ENCODE measurements at places on chromosomes 16 and 17. TPM values are rescaled to one million over a fixed set of nuclear protein-coding genes. Genes with fewer than 3 reads are reported as not detected.

The ESRP2 gene
- total RNA-seq: 62.6 TPM

The SLC5A11 gene
- 0.10 TPM for total RNA-seq

The TEX14 gene
- 0.47 TPM for total RNA-seq

The PRAC1 gene
- total RNA-seq: not detected

The COQ7 gene
- 16.4 TPM for total RNA-seq

DNA sequence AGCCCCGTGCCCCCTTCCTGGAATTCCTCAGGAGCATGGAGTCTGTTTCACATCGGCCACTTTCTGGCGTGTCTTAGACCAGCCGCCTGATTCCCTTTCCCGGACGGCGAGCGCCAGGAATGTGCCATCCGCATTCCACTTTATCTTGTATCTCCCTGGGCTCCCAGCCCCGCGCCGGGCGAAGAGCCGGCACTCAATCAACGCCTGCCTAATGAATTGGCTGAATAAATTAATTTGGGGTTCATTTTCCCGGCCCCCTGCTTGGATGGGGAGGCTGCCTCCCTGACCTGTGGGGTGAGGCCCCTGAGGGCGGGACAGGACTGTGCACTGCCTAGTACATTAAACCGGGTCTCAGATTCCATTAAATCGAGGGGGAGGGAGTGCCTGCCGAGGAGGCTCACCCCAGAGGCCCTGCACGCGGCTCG lies 282.3 kb upstream of the TNRC6C start:
- no peaks in the 10 kb centered on the region for H3K27me3 ChIP-seq
- no peak overlapping the region for H3K4me3 ChIP-seq
- no peak overlapping the region for H3K27ac ChIP-seq
- DNase-seq: no peak
- no peaks in the 10 kb centered on the region for H3K36me3 ChIP-seq

GRCh38 chr16:49747654-49748053 lies 108.3 kb downstream of the ZNF423 start:
- no peak for DNase-seq
- H3K4me1 ChIP-seq: no peaks in the 10 kb centered on the region
- no peak overlapping the region for H3K4me3 ChIP-seq

DNA sequence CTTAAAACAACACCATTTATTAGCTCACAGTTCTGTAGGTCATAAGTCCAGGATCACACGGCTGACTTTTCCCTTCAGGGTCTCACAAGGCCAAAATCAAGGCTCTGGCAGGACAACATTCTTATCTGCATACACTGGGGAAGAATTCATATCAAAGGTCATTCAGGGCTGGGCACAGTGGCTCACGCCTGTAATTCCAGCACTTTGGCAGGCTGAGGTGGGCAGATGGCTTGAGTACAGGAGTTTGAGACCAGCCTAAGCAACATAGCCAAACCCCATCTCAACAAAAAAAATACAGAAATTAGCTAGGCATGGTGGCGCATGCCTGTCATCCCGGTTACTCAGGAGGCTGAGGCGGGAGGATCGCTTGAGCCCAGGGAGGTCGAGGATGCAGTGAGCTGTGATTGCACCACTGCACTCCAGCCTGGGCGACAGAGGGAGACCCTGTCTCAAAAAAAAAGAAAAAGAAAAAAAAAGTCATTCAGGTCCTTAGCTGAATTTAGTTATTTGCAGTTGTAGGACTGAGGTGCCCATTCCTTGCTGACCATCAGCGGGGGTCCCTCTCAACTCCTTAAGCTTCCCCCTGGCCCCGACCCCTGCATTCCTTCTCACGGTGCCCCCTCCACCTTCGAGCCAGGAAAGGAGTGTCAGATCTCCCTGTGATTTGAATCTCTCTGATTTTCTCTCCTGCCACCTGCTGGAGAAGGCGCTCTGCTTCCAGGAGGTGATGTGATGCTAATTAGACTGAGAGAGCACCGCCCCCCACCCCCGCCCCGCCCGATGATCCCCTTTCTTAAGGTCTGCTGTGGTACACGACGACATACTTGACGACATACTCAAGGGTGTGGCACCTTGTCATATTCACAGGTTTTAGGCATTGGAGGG lies 91.8 kb upstream of the CLEC18A start:
- no peak overlapping the region for H3K4me3 ChIP-seq
- no peak for DNase-seq
- H3K36me3 ChIP-seq: peaks cover 15% of the 10 kb centered on the region

DNA sequence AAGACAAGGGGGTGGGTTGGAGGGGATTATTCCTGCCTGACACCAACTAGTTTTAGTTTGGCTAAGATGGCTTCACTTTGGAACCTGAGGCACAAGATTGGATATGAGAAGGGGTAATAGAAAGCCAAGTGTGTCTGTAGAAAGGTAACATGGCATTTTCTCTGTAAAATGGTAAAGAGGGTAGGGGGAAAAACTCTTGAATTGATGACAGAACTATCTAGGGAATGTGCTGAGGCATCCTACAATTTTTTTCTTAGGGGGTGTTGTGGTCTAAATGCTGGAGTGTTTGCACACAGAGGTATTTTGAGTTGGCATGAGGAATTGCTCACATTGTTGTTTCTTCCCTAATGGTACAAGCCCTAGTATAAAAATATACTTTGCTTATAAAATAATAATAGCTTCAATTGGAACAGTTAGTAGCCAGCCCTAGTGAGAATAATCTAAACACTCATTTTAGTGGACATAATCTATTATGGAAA lies 25.8 kb downstream of the YPEL2 start:
- DNase-seq: no peak
- no peak overlapping the region for H3K4me3 ChIP-seq
- H3K27me3 ChIP-seq: no peaks in the 10 kb centered on the region
- H3K4me1 ChIP-seq: no peaks in the 10 kb centered on the region

DNA sequence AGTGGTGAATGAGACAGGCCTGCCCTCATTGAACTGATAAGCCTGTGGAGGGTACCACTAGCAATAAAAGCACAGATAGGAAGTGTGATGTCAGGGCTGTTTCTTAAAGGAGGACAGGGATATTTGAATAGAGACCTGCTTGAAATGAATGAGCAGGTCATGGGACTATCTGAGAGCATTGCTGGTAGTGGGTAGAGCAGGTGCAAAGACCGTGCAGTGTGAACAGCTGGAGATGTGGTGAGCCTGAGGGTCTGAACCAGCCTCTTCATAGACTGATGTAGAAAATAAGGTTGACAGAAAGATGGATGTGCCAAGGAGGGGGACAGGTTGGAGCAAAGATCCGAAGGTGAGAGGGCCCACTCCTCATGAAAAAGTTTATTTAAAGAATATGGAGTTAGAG lies 2.4 kb downstream of the NUP93 start:
- DNase-seq: no peak
- H3K36me3 ChIP-seq: no peaks in the 10 kb centered on the region
- no peak overlapping the region for H3K27ac ChIP-seq
- no peaks in the 10 kb centered on the region for H3K27me3 ChIP-seq
- H3K4me3 ChIP-seq: no peak overlapping the region
- H3K4me1 ChIP-seq: peaks cover 20% of the 10 kb centered on the region

DNA sequence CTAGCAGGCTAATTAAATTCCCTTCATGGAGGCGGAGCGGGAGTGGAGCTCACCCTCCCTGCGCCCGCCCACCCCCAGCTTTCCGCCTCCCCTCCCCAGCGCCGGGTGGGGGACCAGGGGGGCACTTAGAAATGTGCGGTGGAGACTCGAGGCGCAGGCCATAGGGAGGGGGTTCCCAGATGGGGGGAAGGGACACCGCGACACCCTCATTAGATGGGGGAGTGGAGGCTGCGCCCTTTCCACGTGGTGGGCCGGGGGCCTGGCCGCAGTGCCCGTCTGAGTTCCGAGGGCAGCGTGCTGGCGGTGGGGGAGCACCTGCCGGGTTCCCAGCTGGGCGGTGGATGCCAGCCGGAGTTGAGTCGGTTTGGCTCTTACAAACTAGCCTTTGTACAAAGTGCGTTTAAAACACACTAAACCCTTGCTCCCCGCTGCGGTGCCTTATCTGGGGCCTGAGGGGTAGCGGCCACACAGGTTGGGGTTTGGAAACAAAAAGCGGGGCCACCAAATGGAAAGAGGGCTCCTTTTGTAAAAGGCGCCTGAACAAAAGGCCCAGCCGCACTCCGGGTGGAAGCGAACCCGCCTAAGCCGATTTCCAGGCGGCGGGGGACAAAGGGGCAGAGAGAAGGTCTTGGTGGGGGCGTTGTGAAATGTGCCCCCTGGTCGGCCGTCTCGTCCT lies 1.4 kb downstream of the GSE1 start:
- H3K27me3 ChIP-seq: no peaks in the 10 kb centered on the region
- H3K27ac ChIP-seq: peak overlapping the region; percentile 89
- peaks cover 91% of the 10 kb centered on the region for H3K4me1 ChIP-seq
- H3K36me3 ChIP-seq: no peaks in the 10 kb centered on the region
- DNase-seq: no peak
- H3K4me3 ChIP-seq: peak overlapping the region; percentile 63

DNA sequence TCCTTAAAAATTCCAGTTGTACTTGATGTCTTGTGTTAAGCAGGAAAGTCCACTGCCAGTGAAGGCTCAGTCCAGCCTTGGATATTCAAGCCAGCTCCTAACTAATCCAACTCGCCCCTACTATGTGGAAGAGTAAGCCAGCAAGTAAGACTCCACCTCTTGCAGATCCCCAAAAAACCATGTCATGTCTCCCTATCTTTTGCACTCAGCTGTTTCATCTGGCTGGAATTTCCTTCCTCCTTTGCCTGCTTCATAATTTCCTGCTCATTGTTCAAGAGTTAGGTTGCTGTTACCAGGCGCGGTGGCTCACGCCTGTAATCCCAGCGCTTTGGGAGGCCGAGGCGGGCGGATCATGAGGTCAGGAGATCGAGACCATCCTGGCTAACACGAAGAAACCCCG lies 37.8 kb downstream of the RBBP6 start:
- no peaks in the 10 kb centered on the region for H3K36me3 ChIP-seq
- no peak for DNase-seq
- no peaks in the 10 kb centered on the region for H3K27me3 ChIP-seq
- no peak overlapping the region for H3K27ac ChIP-seq
- no peaks in the 10 kb centered on the region for H3K4me1 ChIP-seq

GRCh38 chr17:38881600-38882191 lies 11.8 kb downstream of the LASP1 start:
- no peaks in the 10 kb centered on the region for H3K36me3 ChIP-seq
- DNase-seq: no peak
- no peaks in the 10 kb centered on the region for H3K27me3 ChIP-seq
- H3K27ac ChIP-seq: peak overlapping the region; percentile 73

- no peaks in the 10 kb centered on the region for H3K36me3 ChIP-seq
- H3K27ac ChIP-seq: no peak overlapping the region
- no peak for DNase-seq
- no peaks in the 10 kb centered on the region for H3K4me1 ChIP-seq
- H3K4me3 ChIP-seq: no peak overlapping the region
- H3K27me3 ChIP-seq: no peaks in the 10 kb centered on the region
Measured at GRCh38 chr17:12773153-12773552, 16.1 kb upstream of the ARHGAP44 start.

DNA sequence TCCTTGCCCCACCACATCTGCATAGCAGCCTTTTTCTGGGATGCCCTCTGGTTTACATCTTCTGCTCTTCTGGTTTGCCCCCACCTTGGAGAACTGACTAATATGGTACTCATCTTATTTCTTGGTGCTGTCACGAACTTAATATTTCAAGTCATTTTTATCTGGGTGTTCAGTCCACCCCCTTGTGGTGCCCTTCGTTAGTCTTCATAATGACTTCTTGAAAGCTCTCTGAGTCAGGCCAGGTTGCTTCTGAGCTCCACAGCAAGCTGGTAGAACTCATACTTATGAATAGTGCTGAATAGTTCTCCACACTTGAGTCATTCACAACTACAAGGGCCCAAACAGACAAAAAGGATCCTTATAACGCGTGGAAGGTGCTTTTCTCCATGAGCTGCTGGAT lies 35.8 kb upstream of the TEKT3 start:
- DNase-seq: no peak
- H3K36me3 ChIP-seq: no peaks in the 10 kb centered on the region
- H3K4me3 ChIP-seq: no peak overlapping the region

DNA sequence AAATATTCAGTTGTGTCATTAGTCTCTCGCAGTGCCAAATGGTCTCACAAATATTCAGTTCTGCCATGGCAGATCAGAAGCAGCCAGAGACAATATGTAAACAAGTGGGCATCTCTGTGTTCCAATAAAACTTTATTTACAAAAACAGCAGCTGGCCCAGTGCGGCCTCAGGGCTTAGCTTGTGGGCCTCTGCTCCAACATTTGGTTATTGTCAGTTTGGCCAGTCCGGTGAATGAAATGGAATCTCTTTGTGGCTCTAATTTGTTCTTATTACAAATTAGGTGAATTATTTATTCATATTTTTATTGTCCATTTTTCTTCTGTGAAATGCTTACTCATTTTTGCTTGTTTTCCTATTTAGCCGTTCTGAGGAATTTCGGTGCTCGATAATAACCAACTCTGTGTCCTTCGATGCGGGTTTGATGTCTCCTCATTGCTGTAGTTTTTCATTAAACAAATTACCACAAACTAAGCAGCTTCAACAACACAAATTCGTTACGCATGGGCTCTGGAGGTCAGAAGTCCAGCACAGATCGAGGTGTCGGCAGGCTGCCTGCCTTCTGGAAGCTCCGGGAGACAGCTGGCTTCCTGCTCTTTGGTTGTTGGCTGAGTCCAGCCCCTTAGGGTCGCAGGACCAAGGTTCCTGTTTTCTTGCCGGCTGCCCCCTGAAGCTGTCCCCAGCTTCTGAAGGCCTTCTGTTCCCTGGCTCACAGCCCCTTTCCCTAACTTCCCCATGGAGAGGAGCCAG lies 4.1 kb upstream of the SLC38A10 start:
- H3K27me3 ChIP-seq: no peaks in the 10 kb centered on the region
- no peak for DNase-seq
- H3K4me3 ChIP-seq: no peak overlapping the region
- no peak overlapping the region for H3K27ac ChIP-seq

GRCh38 chr16:70467113-70467512 lies 12.7 kb downstream of the FCSK start:
- no peaks in the 10 kb centered on the region for H3K4me1 ChIP-seq
- no peaks in the 10 kb centered on the region for H3K27me3 ChIP-seq
- H3K36me3 ChIP-seq: peaks cover 55% of the 10 kb centered on the region
- no peak for DNase-seq
- no peak overlapping the region for H3K27ac ChIP-seq
- no peak overlapping the region for H3K4me3 ChIP-seq

Data from left lung (tissue), 14 donors.